ENCODE measurements at places on chromosomes 13 and 19.
A peak's percentile ranks its signal among the peaks of the same experiment; 100 is the strongest.

- DNase-seq = no peak
Measured at GRCh38 chr19:30593356-30593755, 221.2 kb downstream of the ZNF536 start.

DNA sequence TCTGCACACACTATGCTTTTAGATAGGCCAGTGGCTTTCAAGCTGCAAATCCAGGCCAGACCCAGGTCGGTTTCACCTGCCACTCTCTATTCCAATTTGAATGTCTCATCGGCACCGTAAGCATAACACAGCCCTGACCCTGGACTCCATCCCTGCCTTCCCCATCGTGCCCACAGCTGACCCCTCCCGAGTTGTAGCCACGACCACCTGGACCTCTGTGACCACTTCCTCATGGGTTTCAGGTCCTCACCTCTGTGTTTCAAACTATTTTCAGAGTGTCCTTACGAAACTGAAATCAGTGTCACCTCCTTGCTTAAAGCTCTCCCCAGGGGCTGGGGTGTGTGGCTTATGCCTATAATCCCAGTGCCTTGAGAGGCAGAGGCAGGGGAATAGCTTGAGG, 9.0 kb upstream of the HSH2D start:
- no peak for DNase-seq

- DNase-seq = peak; percentile 72
Measured at GRCh38 chr19:33676999-33677665, 55.4 kb downstream of the CHST8 start.

DNA sequence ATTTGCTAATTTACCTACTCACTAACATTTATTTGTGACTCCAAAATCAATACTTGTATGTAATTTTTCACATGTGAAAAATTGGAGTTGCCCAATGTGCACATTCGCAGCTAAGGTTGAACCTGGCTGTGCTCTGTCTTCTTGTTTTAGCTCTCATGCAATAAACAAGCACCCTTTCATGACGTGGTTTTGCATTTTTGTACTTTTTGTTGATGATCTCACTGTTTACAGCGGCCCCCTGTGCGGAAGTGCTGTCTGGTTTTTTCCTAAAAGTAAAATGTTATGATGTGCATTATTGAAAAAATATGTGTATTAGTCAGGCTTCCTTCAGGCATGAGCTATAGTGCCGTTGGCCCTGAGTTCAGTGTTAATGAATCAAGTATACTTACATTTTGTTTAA, 18.1 kb downstream of the DGKH start:
- DNase-seq = no peak

DNA sequence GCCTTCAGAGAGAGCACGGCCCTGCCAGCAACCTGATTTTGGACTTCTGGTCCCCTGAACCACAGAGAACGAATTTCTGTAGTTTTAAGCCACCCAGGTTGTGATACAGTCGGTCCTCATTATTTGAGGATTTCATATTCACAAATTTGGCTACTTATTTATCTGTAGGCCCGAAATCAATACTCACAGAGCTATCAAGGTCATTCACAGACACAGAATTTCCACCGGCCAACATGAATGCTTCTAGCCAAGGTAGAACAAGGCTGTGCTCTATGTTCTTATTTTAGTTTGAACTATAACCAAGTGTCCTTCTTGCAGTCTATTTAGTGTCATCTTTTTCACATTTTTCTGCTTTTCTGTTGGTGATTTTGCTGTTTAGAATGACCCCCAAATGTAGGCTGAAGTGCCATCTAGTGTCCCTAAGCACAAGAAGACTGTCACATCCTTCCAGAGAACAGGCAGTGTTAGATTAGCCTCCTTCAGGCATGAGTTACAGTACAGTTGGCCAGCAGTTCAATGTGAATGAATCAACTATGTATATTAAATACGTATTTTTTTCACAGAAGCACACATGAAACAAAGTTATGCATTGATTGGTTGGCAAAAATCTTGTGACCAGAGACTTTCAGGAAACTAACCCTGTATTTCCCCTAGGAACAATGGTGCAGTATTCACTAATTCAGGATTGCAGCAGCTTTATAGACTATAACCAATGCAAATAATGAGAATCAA, 63.5 kb downstream of the C13orf42 start:
- DNase-seq = no peak

GRCh38 chr19:4456843-4457653, 546 bp downstream of the UBXN6 start:
- DNase-seq = no peak

- no peak for DNase-seq
Measured at GRCh38 chr19:51439021-51439465, 19.2 kb downstream of the SIGLEC8 start.

GRCh38 chr19:44602081-44602480, 11.3 kb upstream of the IGSF23 start:
- no peak for DNase-seq

DNA sequence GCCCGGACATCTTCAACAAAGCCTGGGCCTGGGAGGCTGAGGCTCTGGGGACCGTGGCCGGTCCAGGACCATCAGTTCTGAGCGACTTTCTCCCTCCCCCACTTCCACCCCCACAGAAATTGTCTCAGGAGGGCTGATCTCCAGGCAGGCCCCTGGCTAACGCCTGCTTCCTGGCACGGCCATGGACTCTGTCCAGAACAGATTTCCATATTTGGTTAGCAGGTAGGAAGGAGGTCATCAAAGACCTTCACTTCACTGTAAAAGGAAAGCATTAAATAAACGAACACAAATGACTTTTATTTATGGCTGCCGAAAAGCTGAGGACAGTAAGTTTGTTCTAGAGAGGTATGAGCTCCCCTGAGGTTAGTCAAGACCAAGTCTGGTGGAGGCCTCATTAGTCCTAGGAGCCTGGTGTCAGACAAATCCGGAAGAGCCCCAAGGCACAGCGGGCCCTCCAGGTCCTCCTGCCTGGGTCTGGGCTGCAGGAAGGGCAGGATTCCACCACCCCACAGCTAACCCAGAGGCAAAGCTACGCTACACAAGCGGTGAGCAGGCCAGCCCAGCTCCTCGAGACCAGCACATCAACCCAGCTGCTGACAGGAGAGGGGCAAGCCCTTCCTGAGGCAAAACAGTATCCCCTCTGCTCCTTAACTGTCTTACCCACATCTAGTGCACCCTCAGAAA, 4.6 kb upstream of the PLPP2 start:
- peak; percentile 54 for DNase-seq

DNA sequence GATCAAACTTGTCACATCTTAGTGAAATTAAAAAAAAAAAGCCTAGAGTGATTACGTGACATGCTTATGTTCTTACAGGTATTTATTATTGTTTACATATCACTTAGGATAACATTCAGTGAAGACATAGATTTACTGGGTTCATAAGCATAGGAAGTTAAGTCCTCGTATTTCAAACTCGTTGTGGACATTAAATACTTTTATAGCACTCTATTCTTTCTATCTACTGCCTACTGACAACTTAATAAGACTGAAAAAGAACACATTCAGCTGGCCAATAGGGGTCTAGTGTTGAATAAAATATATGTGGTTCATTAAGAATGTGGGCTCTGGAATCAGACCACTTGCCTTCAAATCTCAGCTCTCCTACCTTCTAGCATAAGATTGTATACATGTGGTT, 1927.4 kb downstream of the PCDH9 start:
- DNase-seq = no peak

- DNase-seq = peak; percentile 80
Measured at GRCh38 chr13:112893570-112894422, 75.2 kb upstream of the MCF2L start.

DNA sequence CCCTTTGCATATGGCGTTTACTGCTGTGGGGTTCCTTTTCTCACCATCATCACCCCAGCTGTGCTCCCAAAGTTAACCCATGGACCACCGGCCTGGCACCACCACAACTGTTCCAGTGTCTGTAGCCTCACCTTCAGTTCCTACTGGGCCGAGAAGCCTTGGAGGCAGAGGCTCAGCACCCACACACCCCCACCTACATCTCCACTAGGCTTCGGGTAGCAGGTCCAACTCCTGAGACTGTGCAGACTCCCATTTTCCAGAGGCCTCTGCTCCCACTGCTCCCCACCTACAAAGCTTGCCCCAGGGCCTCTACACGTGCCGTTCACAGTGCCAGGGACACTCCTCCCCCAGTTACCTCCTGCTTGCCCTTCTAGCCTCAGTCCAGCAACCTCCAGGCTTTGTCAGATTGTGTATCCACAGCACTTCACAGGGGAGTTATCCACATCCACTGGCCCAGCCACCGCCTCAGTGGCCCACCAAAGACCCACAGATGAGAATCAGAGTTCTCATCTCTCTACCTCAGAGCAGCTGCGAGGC, 14.1 kb downstream of the SLC27A5 start:
- no peak for DNase-seq

DNA sequence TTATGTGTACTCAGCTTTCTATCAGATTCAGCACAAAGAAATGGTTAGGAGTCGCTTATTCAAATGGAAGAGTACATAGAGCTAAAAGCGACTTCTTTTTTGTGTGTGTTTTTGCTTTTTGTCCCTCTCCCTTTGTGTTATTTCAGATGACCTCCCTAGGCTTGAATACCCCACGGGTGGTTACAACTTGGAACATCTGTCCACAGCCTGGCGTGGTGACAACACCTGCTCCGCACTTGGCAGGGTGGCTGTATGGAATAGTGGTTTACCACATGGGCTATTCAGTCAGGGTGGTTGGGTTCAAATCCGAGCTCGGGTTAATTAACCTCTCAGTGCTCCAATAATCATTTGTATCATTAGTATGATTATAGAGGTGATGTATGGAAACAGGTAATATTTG, 151.6 kb upstream of the FREM2 start:
- no peak for DNase-seq

DNA sequence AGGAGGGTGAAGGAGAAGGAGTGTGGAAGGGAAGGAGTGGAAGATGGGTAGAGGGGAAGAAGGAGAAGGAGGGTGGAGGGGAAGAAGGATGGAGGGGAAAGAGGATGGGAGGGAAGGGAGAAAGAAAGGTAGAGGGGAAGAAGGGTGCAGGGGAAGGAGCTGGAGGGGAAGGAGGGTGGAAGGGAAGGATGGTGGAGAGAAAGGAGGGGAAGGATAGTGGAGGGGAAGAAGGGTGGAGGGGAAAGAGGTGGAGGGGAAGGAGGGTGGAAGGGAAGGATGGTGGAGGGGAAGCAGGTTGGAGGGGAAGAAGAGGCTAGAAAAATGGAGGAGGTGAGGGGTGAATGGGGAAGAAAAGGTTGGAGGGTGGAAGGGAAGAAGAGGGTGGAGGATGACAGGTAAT, 927.9 kb downstream of the UQCRFS1 start:
- no peak for DNase-seq

DNA sequence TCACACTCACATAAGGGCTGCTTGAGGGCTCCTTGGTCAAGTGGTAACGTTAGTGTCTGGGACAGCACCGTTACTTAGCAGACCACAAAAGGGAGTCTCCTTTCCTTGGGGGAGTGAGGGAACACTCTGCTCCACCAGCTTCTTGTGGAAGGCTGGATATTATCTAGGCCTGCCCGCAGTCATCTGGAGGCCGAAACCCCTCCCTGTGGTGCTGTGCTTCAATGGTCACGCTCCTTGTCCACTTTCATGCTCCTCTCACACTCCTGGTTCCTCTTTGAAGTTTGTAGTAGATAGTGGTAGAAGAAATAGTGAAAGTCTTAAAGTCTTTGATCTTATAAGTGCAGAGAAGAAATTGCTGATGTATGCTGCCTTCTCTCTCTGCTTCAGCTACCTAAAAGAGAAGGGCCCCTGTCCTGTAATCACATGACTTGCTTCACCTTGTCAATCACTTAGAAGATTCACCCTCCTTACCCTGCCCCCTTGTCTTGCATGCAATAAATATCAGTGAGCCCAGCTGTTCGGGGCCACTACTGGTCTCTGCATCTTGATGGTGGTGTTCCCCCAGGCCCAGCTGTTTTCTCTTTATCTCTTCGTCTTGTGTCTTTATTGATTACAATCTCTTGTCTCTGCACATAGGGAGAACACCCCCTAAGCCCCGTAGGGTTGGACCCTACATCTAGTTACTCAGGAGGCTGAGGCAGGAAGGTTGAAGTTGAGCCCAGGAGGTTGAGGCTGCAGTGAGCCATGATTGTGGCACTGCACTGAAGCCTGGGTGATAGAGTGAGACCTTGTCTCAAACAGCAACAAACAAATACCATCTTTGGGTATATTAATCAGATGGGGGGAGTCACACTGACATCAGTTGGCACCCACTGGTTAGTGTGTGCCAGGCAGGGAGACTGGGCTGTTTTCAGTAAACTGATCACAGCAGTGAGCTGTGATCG, 11.6 kb upstream of the MZF1 start:
- DNase-seq = no peak

Measured in posterior vena cava (tissue), 2 donors.